GM13977 (cell line): ENCODE measurements at places on chromosomes 4 and X.
A peak's percentile ranks its signal among the peaks of the same experiment; 100 is the strongest.

DNA sequence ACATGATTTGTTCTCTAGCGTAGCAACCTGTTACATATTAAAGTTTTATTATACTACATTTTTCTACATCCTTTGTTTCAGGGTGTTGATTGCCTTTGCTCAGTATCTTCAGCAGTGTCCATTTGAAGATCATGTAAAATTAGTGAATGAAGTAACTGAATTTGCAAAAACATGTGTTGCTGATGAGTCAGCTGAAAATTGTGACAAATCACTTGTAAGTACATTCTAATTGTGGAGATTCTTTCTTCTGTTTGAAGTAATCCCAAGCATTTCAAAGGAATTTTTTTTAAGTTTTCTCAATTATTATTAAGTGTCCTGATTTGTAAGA, 2.4 kb downstream of the ALB start:
- DNase-seq: no peak

GRCh38 chr4:140250989-140251552, 97.1 kb upstream of the MAML3 start:
- DNase-seq: no peak

DNA sequence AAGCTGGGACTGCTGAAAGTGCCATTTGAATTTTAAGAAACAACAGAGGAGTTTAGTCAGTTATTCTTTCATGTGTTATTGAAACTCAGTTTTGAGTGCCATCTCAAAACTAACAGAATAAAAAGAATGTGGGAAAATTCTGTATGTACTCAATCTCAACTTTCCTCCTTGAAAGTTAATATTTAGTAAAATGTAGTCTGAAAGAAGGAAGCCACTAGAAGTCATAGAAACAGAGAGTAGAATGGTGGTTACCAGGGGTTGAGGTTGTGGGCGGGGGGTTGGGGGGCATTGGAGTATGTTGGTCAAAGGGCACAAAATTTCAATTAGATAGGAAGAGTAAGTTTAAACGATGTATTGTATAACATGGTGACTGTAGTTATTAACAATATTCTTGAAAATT, 628.3 kb upstream of the MAGEB2 start:
- no peak for DNase-seq

DNA sequence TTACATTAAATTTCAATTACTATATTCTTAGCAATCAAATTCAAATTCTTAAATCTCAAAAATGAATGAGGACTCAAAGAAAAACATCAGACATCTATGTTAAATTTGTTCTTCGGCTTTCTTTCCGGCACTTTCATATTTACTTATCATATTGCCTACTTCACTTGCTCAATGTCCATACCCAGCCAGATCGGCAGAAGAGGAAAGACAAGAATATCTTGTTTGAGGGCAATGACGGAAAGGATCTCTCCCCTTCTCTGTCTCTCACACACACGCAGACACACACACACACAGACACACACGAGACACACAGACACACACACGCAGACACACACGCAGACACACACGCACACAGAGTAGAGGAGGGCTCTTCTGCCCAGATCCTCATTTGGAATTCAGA, 13.2 kb upstream of the IRF2 start:
- DNase-seq: no peak

DNA sequence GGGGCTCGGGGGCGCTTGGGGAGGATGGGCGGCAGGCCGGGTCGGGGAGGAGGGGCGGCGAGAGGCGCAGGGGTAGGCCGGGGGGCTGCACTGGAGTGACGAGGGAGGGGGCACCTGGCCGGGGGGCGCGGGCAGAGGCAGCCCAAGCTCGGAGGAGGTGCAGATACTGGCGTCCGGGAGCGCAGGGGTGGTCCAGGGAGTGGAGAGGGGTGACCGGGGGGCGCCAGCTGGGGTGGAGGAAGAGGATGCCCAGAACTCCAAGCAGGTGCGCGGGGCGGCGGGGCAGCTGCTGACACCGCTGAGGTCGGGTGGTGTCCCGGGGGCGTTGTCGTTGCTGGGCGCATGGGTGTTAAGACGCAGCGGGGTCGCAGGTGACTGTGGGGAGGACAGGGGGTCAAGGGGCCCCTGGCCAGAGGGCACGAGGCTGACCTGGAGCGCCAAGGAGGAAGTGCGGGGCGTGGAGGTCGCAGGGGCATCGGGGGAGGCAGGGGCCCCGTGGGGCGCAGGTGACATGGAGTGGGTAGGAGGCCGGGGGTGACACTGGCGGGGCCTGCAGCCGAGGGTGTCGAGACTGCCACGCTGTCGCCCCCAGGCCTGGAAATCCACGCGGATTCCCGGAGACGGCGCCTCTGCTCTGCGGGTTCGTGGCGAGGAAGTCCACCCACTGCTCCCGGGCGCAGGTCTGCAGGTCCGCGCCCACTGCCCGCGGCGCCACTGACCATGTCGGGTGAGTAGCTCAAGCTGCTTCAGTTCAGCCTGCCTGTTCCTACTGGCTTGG, 928 bp downstream of the GYG2 start:
- no peak for DNase-seq

DNA sequence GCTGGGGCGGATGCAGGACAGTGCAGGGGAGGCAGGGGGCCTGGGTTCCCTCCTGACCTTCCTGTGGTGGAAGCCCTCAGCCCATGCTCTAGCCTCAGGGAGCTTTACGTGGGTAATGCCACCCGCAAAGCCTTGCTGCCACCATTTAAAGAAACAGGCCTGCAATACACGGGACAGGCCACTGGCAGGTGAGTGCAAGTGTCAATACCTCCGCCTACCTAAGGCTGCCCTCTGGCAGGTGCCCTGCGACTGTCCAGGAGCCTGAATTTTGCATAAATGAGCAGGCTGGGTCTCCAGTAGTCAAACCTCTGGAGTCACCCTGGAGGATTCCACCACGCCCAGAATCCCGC, 5.9 kb downstream of the CRMP1 start:
- DNase-seq: no peak

GRCh38 chrX:130680164-130681035, 222.6 kb downstream of the ENOX2 start:
- DNase-seq: no peak

DNA sequence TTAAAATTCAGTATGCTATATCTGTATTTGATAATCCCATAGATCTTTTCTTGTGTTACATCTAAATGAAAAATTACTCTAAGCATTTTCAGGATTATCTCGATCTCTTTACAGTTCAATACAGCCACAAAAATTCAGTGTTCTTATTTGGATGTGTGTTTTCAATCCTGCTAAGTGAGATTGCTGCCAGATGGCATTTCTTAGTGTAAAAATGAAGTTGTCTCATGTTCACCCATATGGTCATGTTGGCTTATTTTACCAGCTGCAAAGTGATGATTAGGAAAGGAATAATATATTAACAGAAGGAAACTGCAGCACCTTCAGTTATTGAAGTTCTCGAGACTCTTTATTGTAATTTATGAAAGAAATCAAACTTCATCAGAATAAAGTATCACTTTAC, 12.1 kb upstream of the FAM47A start:
- DNase-seq: no peak

- no peak for DNase-seq
Measured at GRCh38 chr4:15888515-15888914, 50.0 kb downstream of the FGFBP1 start.

DNA sequence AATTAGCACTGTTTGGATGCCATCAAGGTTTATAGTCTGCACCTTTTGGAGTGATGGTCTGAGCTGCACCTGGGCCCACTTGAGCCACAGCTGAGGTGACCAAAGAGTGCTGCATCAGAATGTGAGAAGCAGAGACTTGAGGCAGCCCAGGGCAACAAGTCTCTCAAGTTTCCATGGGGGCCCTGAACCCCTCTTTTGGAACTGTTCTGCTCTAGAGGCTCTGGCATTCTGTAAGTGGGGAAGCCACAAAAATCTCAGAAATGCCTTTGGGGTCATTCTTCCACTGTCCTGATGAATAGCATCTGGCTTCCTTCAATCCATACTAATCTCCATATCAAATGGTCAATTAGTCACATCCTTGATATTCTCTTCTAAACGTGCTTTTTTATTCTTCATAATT, 298.4 kb upstream of the MAOA start:
- DNase-seq: no peak

DNA sequence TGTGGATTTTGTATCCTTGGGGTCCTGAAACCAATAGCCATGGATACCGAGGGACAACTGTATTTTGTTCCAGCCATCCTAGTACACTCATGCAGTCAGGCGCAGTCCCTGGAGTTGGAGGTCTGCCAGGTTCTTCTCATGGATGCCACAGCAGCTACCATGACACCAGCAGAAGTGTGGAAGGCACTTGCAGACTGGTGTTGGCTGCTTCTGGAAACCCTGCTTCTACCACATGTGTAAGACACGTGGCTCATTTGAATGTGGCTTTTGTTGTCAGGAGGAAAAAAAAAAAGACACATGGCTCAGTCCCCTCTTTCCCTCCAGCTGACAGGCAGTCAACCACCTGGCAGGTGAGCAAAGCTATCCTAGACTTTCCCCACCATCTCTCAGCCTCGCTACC, 19.4 kb downstream of the DRD5 start:
- no peak for DNase-seq

- DNase-seq: no peak
Measured at GRCh38 chr4:32499171-32499570, 1779.0 kb downstream of the PCDH7 start.

DNA sequence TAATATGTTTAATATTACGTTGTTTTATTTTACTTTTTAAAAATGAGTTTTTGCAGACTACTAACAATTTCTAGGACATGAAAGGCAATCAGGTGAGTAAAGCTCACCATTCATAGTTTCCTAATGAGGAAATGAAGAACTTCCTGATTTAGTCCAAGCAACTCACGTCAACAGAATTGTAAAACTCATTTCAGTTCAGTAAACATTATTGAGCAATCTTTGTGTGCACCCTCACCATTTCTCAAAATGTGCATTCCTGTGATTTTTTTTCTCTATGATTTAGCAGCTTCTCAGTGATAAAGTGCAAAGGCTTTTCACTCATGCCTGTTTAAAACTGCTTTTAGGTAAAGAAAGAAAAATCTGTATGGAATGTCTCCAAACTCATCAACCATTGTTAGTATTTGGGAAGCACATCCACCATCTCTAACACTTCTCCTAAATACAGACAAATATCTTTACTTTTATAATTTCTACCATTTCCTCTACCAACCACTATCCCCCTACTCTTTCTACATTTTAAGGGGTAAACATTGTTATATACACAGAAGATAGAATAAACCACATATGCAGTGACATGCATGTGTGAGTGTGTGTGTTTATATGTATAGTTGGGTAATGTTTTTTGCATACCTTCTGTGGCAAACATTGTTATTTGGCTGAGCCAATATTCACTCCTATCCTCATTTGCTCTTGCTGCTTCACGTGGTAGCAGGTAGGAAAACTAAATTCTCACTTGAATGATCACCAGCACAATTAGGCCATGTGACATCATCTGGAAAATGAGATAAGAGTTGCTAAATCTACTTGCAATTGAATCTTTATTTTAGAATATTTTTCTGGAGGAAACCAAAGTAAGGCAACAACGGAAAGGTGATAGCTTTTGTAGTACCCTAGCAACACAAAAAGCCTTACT, 54.7 kb upstream of the PRDM8 start:
- DNase-seq: no peak

DNA sequence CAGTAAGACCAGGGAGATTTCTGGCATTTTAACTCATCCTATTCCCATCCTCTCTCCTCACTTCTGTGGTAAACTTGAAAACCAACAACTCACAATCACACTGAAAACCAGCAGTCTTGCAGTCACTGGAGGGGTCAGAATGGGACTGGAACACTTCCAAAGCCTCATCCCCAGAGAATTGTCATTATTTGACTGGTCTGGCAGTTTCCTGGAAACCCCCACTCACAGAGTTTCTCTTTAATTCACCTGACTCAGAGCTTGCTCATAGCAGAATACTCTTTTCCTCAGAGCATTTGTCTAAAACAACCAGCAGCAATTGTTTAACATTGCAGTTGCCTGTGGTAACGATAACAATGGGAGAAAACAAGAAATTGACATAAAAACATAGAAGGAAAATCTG, 7.3 kb upstream of the RAB9B start:
- no peak for DNase-seq

DNA sequence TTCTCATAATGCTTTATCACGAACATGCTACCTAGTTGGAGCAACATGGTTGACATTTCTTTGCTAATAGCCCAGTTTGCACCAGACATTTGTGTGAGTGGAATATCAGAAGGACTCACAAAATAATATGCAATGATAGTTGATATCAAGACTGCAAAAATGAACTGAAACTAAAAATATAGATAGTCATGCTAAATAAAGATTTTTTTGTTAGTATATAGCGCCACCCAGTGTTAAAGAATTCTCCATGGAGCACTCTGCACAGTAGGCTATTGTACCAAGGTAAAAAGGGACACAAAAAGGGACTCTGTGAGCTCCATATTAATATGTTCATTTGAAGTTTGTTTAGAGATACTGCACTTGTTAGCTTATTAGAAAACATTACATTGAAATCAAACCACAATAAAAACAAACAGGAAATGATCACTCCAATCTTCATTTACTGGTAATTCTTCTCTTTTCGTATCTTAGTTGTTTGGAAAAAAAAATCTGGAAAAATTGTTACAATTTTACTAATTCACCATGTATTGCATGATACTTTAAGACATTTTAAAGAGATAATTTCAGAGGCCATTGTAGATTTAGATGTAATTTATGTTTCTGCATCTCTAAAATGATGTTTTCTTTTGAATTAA, 1509.6 kb downstream of the ADGRL3 start:
- peak; percentile 27 for DNase-seq

DNA sequence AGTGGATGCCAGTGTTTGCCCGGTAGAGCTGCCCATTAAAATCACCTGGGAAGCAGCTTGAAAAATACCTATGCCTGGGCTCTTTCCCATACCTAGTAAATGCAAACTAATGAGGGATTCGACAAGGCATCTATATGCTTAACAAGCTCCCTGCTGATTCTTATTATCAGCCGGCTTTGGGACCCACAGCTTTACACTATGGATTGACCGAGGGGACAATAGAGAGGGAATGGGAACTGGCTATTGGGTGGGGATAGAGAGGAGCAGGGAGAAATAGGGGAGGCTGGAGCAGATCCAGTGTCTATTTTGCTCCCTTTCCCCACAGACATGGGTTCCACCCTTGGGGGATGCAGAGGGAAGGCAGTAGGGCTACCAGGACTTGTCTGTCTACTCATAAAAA, 103.1 kb upstream of the TEX13D start:
- DNase-seq: no peak

- no peak for DNase-seq
Measured at GRCh38 chrX:40127052-40127451, 29.3 kb upstream of the BCOR start.

DNA sequence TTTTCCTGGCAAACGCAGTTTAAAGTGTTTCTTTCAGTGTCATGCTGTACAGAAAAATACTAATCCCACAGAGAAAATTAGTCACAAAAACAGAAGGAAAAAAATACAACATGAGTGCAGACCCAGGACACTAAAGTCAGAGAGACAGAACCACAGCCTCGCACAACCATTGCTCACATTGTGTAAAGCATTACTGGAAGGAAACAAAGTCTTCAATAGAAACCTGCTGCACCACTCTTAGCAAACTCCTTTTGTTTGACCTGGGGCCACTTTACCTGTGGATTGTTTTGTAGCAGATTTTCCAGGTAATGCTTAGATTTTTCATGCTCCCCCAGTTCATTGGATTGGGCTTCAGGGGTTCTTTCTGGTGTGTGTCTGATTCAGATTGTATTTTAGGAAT, 131.8 kb upstream of the TMLHE start:
- no peak for DNase-seq

- no peak for DNase-seq
Measured at GRCh38 chr4:186840771-186841301, 117.2 kb upstream of the FAT1 start.
